ENCODE measurements at places on chromosomes 7 and 10. TPM values are rescaled to one million over a fixed set of nuclear protein-coding genes. Genes with fewer than 3 reads are reported as not detected.

DNA sequence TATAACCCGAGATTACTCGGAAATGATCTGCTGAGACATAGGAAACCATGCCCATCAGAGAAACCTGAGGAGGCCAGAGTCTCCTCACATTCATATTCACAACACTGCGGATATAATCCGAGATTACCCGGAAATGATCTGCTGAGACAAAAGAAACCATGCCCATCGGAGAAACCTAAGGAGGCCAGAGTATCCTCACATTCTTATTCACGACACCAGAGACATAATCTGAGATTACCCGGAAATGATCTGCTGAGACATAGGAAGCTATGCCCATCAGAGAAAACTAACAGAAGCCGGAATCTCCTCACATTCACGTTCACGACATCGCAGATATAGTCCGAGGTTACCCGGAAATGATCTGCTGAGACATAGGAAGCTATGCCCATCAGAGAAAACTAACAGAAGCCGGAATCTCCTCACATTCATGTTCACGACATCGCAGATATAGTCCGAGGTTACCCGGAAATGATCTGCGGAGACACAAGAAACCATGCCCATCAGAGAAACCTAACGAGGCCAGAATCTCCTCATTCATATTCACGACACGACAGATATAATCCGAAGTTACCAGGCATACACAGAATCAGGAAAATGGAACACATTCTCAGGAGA is 422.3 kb upstream of the AKR1E2 start:
- DNase-seq = no peak

The PLEKHS1 gene
- 0.02 TPM for polyA plus RNA-seq

The HOGA1 gene
- polyA plus RNA-seq = 0.11 TPM

The ZC3HAV1L gene
- 0.08 TPM for polyA plus RNA-seq
